ENCODE measurements at places on chromosomes 7 and 10.

DNA sequence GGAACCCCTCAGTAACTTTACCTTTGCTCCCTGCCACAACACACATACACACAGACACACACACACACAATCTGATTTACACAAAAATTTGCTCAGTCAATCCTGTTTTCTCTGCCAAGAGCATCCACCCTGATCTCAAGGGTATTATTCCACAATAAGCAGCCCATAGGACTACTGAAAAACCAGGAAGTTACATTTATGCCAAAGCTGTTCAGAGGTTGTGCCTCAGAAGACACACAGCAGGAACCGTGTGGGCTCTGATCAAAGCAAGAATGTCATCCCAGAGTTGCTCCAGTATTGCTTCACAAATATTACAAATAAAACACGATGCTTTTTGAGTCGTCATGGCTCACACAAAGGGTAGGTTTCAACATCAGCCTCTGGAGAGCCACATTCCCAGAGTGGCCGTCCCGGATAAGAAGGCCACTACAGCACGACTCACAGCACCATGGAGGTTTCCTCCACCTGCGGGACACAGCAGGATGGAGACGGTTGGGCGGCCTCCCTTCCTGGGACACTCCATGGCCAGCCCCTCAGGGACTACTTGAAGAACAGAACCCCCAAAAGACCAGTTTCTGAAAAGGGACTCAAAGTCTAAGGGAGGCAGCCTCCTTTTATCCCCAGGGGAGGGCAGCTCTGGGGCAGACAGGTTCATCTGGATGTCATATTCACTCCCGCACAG is 1.6 kb downstream of the AIFM2 start:
- no peak for DNase-seq

GRCh38 chr7:32026083-32026425 is 44.2 kb downstream of the PDE1C start:
- no peak for DNase-seq

DNA sequence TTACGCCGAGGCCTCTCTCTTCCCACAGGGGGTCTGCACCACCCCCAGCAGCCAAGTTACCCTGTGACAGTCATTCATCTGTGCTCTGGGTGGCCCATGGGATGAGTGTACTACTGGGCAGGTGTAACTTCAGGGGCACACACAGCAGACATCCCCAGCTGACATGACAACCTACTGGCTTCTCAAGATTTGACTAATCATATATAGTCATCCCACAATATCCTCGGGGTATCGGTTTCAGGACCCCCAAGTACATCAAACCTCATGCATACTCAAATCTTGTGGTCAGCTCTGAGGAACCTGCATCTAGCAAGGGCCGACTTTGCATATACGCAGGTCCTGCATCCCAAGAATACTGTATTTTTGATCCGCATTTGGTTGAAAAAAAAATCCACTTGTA is 336.9 kb upstream of the C7orf33 start:
- DNase-seq, result no peak

GRCh38 chr7:88859288-88859687 is 63.8 kb upstream of the TEX47 start:
- no peak for DNase-seq

- DNase-seq, result no peak
These were observed 6.5 kb downstream of the DOCK4 start for GRCh38 chr7:112199672-112200071.

DNA sequence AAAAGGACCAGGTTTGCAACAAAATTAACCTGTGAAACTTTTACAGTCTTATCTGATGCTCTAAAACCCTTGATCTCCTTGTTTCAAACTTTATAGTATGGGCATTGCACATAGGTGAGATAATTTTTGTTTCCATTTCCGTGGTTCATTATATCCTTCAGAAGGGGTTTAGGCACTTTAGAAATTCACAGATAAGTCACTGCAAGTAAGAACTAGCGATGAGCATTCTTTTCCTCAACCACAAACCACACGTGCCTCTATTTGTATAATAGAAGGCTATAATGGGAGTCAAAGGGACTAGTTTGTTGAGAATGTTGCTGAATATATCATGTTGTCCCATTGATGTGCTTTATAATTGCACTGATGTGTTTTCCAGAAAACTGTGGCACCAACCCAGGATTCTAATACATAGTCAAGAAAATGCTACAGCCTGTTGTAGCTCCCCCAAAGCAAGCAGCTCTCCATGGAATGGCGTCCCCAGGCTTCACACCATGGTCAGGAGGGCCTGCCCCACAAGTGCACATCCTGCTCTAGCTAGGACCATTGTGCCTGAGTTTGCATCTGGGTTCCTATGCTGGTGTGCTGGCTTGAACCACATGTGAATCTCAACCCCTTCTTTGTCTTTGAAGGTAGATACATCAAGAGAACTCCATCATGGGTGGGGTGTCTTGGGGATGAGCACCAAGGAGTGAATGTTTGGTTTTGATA is 14.0 kb upstream of the ATXN7L1 start:
- no peak for DNase-seq
